SHP77 (cell line): ENCODE measurements at places on chromosomes 13 and 19.
A peak's percentile ranks its signal among the peaks of the same experiment; 100 is the strongest.

GRCh38 chr13:111248822-111249221, 71.6 kb upstream of the TEX29 start:
- no peak for DNase-seq

GRCh38 chr19:55935206-55935605, 3.1 kb upstream of the NLRP13 start:
- no peak for DNase-seq

DNA sequence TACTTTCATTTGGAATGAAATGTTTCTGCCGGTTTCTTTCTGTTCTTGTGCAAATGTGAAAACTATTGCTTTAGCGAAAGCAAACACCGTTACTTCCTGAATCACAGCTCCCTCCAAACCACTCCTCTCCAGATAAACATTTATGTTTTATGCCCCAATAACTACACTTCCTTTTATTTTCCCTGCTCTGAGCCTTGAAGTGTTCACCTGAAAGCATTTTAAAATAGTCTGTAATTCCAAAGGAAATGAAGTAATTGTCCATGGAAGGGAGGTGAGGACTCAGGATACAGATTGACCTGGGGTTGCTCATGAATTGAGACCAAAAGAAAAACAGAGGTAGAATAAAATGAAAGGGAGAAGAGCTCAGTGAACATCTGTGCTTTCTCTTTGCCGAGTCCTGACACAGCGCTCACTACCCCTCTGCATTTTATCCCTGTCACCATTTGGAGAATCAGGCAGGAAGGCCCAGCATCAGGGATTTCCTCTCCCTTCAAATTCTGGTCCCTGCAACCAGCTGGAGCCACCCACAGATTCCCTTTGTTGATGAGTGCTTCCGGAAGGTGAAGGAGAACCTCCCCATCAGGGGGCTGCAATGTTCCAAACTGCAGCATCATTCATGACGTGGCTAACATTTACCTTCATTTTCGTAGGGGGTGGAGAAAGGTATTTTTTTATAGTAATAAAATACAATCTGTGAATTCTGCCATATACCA, 171.9 kb downstream of the ITGBL1 start:
- peak; percentile 86 for DNase-seq

- no peak for DNase-seq
Observed at GRCh38 chr13:51937320-51938290, 73.6 kb downstream of the ATP7B start.

DNA sequence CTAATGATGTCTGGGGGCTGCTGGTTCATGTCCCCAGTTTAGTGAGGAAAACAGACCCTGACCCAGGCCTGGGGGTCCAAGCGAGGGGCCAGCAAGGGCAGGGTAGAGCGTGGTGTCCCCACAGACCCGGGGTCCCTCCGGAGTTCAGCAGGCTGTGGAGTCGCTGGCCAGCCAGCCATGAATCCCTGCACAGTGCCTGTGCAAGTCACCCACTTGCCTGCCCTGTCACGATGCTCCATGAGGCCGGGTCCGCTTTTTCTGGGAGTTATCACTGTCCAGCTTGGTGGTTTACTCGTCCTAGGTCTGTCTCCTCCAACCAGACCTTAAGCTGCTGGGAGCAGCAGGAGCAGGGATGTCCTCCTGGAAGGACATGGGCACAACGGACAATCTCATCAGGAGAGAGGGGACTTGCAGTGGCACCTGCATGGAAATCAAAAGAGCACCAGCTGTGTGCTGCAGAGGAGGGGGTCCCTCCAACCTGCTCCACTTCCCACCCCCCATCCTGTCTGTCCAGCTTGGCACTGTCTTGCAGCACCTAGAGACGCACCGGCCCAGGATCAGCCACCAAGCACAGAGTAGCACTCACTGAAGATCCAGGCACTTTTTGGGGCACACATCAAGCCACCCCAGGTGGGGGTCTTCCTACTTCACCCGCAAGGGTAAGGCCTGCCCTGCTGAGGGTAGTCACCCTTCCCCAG, 121.8 kb downstream of the URI1 start:
- no peak for DNase-seq

DNA sequence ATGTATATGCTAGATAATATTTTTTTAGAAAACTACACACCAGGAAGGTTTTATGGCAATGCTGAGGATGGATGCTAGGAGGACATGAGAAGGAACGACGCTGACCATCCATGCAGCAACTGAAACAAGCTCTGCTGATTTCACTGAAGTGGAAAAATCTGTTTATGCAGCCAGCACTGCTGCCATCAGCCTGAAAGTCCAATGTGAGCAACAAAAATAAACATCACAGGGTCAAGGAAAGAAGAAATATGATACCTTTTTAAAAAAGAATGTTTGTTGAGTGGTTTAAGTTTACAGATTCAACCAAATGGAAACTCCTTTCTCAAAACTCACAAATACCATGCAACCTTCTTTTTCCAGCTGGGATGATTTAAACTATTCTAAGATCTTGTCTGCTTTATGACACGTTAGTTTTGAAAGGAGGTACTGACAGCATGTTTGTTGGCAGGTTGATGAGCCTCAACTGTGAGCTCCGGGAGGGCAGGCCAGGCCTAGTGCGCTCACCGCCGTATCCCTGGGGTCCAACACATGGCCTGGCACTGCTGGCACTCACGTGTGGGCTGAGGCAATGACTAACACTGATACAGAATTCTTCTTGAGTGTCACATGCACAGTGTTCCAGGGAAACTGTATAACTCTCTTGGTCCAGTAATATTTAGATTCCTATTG, 46.8 kb downstream of the LATS2 start:
- DNase-seq = no peak

DNA sequence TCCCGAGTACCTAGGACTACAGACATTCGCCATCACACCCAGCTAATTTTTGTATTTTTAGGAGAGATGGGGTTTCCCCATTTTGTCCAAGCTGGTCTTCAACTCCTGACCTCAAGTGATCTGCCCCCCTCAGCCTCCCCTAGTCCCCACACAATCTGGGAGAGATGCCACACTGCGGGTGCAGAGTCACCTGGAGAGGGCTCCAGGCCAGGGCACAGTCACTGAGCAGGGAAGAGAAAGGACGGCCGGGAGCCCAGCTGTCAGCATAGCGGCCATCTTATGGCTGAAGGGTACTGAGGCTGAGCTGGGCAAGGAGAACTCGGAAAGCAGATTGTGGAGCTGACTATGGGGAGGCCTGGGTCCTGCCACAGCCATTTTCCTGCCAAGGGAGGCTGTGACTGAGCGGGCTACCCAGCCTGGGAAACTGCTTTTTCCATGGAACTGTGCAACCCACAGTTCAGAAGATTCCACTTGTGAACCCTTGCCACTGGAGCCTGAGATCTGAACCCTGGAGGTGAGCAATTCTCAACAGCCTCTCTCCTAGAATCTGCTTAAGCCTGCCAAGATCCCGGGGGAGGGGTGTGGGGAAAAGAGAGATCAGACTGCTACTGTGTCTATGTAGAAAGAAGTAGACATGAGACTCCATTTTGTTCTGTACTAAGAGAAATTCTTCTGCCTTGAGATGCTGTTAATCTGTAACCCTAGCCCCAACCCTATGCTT, 109.2 kb downstream of the ZNF486 start:
- DNase-seq = no peak

DNA sequence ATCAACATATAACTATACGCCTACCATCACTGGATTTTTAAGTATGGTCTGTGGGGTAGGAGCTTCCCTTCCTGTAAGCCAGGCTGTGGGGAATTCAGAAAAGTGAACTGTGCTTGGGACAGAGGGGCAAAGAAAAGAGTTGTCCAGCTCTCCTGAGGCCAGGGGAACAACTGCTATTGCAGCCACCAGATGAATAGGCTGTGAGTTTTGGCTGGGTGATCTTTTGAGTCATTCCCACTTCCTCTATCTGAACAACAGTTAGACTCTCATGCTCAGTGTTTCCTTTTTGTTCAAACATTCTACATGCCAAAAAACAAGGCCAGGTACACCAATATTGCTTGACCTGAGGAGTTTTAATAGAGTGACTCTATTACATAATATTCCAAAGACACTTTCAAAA, 426.2 kb upstream of the DACH1 start:
- no peak for DNase-seq

- peak; percentile 90 for DNase-seq
Observed at GRCh38 chr19:40549007-40549708, 27.5 kb upstream of the SHKBP1 start.

DNA sequence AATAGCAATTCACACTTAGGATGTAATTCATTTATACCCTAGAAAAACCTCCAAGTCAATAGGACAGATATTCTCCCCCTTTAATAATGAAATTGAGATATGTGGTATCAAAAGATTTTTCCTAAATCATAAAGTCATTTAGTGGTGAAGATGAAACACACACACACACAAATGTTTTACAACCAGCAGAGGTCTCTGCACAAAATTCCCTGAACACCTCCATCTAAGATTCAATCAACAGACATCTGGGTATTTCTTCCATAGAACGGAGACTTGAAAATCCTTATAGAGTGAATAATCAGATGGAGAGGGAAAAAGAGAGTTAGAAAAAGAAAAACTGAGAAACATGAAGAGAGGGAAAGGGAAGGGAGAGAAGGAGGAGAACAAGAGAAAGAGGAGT, 52.8 kb downstream of the MYCBP2 start:
- no peak for DNase-seq

GRCh38 chr19:45876161-45876410, 9.9 kb downstream of the IRF2BP1 start:
- no peak for DNase-seq

GRCh38 chr19:31257025-31257424, 92.2 kb downstream of the TSHZ3 start:
- no peak for DNase-seq

- DNase-seq = no peak
Observed at GRCh38 chr13:112358156-112358555, 18.0 kb upstream of the SPACA7 start.

DNA sequence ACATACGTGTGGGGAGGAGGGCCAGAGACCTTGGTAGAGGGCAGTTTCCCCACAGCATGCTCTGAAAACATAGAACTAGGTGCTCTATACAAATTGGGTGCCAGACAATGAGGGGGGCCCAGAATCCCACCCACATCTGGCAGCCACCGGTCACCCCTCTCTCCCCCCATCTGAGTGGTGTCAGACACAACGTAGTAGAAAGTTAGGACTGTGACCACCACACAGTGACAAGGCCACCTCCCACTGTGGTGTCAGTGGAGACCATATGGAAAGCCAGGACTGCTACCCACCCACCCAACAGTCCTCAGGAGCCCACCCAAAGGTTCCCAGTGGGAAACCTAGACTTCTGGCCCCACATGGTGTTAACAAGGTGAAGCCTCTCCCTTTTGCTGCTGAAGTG, 2.1 kb upstream of the ATP4B start:
- DNase-seq = no peak

GRCh38 chr13:35014606-35015213, 72.6 kb downstream of the NBEA start:
- DNase-seq = no peak

- peak; percentile 81 for DNase-seq
Observed at GRCh38 chr19:42114412-42114811, 17.8 kb downstream of the POU2F2 start.

DNA sequence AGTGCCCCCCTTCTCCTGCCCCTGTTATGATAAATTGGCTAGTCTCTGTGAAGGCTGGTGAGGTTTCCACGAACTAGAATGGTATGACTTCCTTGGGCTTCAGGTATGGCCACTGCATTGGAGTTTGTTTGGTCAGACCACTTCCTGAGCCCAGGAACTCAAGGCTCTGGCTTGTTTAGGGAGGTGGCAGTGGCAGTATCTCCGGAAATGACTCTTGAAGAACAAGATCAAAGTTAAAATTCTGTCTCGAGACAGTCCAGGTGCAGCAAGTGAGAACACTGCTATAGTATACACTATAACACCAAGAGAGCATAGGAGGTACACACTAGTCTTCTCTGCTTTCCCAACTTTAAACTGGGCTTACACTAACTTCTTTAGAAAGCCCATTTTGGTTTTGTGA, 309.1 kb downstream of the KLF12 start:
- DNase-seq = no peak

- DNase-seq = no peak
Observed at GRCh38 chr19:50324331-50324730, 4.8 kb downstream of the KCNC3 start.

- DNase-seq = peak; percentile 76
Observed at GRCh38 chr19:12792051-12792852, 966 bp downstream of the JUNB start.

GRCh38 chr19:3068071-3068470, 5.8 kb upstream of the TLE5 start:
- peak; percentile 86 for DNase-seq

DNA sequence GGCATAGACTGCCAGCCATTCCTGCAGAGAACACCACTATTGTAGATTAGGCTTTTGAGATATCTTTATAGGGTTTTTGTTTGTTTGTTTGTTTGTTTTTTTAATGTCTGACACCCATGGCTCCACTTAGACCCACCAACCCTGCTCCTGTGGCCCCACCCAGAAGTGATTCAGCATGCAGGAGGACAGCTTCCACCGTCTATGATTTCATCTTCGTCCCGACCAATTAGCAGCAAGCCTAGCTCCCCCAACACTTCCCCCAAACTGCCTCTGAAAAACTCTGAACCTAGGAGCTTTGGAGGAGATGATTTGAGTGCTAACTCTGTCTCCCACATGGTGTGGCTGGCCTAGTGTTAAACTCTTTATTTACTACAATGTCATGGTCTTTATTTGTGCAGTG, 108.3 kb upstream of the RXFP2 start:
- no peak for DNase-seq

DNA sequence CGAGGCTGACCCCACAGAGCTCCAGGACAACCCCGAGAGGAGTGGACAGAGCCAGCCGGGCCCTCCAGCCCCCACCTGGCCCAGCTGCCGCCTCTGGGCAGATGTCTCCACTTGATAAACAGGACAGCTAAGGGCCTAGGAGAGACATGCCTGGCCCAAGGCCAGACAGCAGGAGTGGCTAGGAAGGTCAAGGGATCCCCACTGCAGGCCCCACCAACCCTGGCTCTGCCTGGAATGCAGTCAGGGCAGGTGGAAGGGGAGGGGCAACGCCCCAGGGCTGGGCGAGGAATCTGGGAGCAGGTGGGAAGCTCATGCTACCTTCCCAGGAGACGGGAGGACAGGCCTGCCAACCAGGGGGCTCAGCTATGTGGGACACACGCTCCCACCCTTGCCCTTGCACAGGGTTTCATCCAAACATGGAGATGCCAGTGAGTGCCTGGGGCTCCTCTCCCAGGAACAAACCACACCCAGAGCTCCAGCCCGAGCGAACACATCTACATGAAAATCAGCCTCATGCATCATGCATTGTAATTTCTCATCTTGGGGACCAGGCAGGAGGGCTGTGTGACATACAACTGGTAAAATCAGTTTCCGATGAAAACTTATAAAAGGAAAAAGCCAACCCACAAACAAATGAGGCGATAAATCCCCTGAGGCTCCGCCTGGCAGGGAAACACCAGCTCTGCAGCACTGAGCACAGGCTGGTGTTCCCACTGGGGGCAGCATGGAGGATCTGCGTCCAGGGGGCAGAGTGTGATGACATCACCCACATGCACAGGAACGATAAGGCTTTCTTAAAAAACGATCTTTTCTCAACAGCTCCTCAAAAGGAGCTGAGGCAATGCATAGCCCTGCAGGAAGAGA, 25.0 kb downstream of the SH3GL1 start:
- DNase-seq = peak; percentile 81

GRCh38 chr19:45095496-45096413, 2.8 kb downstream of the PPP1R37 start:
- DNase-seq = no peak
